ENCODE measurements at places on chromosomes 4 and X. TPM values are rescaled to one million over a fixed set of nuclear protein-coding genes. Genes with fewer than 3 reads are reported as not detected.

The APBB2 gene
- 63.5 TPM for total RNA-seq

The POLN gene
- total RNA-seq: 3.7 TPM

DNA sequence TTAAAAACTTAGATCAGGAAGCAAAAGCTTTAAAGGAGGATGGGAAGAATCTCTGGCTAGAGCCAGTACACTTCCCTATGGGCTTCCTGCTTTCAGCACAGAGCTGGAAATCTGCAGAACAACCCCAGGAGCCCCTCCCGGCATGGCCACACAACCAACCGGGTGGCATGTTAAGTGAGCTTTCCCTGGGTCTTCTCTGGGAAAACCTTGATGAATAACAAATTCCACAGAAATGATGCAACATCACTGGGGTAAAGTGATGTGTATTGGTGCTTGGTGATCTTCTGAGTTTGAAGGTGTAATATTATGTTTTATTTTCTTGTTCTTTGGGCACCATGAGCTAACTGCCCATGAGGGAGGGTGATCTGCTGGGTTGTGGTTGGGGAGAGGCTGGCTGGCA, 22.1 kb downstream of the NHS start:
- H3K36me3 ChIP-seq: no peaks in the 10 kb centered on the region
- DNase-seq: no peak
- H3K4me3 ChIP-seq: no peak overlapping the region
- no peaks in the 10 kb centered on the region for H3K27me3 ChIP-seq
- no peaks in the 10 kb centered on the region for H3K4me1 ChIP-seq

GRCh38 chr4:64713256-64713840, 304.1 kb upstream of the TECRL start:
- DNase-seq: no peak
- no peaks in the 10 kb centered on the region for H3K36me3 ChIP-seq
- H3K4me1 ChIP-seq: peaks cover 2% of the 10 kb centered on the region
- H3K4me3 ChIP-seq: no peak overlapping the region
- no peak overlapping the region for H3K27ac ChIP-seq
- no peaks in the 10 kb centered on the region for H3K27me3 ChIP-seq

- H3K4me1 ChIP-seq: no peaks in the 10 kb centered on the region
- no peak overlapping the region for H3K27ac ChIP-seq
- H3K27me3 ChIP-seq: no peaks in the 10 kb centered on the region
- no peaks in the 10 kb centered on the region for H3K36me3 ChIP-seq
- DNase-seq: no peak
These were observed 42.0 kb downstream of the APELA start for GRCh38 chr4:164918956-164919355.
